ENCODE measurements at places on chromosomes 13 and 19.

DNA sequence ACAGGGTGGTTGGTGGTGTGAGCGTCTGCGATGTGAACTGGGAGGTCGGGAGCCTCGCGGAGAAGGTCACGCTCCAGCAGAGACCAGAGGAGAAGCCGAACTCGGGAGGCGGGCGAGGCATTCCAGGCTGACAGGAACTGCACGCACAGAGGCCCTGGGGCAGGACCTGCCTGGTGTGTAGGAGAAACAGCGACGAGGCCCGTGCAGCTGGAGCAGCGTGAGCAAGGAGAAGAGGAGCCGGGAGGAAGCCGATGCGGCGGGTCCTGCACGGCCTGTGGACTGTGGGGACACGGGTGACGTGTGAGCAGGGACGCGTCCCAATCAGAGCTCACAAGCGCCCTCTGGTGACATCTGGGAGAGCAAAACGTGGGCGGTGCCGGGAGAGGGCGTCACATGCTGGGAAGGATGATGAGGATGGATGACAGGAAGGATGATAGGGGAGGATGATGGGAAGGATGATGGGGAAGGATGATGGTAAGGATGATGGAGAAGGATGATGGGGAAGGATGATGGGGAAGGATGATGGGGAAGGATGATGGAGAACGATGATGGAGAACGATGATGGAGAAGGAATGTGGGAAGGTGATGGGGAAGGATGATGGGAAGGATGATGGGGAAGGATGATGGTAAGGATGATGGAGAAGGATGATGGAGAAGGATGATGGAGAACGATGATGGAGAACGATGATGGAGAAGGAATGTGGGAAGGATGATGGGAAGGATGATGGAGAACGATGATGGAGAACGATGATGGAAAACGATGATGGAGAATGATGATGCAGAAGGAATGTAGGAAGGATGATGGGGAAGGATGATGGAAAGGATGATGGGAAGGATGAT, 16.1 kb upstream of the MADCAM1 start:
- peak; percentile 41 for DNase-seq

- DNase-seq: no peak
These were observed 1.7 kb downstream of the GAPDHS start for GRCh38 chr19:35534803-35535480.

DNA sequence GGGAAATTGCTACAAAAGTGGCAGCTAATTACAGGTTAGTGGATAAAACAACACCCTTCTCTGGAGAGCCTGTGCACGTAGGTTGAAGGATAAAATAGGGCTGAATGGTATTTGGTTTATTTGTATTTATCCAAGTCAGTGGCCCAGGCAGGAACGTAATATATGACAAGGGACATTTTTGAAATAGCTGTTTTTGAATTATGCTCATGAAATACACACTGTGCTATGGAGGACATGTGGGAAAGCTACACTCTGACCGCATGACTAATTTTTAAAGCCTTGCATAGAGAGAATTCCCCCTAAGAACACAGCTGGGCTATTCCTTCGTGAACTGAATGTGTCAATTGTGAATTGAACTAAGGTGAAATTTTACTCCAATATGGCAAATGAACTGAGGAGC, 292.1 kb upstream of the MAB21L1 start:
- no peak for DNase-seq

DNA sequence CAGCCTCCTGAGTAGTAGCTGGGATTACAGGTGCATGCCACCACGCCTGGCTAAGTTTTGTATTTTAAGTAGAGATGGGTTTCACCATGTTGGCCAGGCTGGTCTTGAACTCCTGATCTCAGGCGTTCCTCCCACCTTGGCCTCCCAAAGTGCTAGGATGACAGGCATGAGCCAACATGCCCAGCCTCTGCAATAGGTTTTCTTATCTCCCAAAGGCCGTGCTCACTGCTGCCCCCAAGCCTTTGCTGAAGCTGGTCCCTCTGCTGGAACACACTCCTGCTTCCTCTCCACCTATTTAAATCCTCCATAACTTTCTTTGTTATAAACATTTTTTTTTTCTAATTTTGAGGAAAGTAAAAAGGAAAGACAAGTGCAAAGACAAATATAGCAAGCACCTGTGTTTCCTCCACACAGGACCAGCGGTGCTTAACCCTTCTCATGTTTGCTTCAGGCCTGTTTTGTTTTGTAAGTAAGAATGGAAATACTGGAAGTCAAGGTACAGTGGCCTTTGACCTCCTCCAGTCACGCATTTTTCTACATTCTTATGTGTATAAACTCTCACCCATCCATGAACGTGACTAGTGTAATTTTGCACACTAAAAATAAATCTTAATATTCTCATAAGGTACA, 14.5 kb upstream of the TNFAIP8L1 start:
- no peak for DNase-seq

GRCh38 chr13:33146843-33147611, 130.8 kb downstream of the KL start:
- DNase-seq: no peak

DNA sequence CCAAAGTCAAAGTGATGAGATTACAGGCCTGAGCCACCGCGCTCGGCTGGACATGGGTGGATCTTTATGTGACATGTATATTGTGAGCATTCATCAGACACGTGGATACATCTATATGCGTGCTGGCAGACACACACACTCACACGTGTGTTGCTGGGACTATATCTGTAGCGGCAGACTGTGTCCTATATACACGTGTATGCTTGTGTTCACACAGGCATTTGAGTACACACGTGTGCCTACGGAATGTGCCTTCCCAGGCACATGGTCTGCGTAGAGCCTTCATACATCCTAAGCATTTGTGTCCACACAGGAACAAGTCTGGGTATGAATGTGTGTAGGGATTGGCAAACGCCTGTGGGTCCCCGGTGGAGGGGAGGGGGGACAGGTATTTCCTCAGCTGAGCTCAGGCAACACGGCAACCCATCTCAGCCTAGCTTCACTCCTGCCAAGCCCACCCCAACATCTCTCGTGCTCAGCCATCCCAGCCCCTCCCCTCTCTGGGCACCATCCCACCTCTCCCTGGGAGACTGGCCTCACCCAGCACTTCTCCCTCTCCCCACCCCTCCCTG, 2.6 kb downstream of the UNC13A start:
- no peak for DNase-seq

GRCh38 chr13:75365724-75366173, 116.2 kb downstream of the TBC1D4 start:
- DNase-seq: no peak

GRCh38 chr13:100694722-100695508, 20.3 kb upstream of the TMTC4 start:
- no peak for DNase-seq

DNA sequence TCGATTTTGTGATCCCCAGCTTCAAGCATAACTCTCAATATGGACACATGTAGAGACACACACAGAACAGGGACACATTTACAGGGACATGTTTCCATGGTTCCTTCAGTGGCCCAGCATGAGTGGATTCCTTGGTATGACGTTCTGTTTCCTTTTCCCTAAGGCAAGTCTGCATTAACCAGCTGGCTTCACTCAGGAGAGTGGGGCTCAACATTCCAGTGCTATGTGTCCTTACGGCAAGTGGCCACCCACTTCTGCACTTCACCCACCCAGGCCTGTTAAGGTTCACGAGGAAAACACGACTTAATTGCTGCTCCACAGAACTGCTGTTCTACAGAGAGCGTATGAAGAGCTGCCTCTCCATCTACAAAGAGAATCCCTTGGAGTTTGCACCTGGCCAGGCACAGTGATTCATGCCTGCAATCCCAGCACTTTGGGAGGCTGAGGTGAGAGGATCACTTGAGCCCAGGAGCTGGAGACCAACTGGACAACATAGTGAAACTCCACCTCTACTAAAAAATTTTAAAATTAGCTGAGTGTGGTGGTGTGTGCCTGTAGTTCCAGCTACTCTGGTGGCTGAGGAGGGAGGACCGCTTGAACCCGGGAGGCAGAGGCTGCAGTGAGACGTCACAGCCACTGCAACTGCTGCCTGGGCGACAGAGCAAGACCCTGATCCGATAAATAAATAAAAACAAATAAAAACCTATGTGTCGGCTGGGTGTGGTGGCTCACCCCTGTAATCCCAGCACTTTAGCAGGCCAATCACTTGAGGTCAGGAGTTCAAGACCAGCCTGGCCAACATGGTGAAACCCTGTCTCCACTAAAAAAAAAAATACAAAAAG, 32.5 kb downstream of the BRD4 start:
- DNase-seq: no peak

GRCh38 chr19:29533578-29534544, 8.1 kb downstream of the VSTM2B start:
- no peak for DNase-seq

- no peak for DNase-seq
These were observed 272.0 kb downstream of the LMO7 start for GRCh38 chr13:75908141-75908540.

DNA sequence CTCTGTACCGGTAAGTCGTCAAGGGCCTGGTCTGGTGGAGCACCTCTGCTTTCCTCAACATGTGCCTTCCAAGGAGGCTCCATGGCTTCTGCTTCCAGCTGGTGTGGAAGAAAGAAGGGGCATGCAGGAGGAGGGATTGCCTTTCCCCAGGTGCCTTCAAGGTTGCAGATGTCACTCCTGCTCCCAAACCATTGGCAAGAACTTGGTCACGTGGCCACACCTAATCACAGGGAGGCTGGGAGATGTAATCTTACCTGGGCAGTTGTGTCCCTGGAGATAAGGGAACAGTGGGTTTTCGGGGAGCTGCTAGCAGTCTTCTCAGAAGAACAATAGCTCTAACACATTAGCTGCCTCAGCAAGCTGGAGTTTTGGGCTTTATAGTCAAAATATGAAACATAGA, 9.7 kb upstream of the GPR18 start:
- DNase-seq: no peak

- DNase-seq: no peak
These were observed 8.7 kb downstream of the PROZ start for GRCh38 chr13:113167155-113167554.

DNA sequence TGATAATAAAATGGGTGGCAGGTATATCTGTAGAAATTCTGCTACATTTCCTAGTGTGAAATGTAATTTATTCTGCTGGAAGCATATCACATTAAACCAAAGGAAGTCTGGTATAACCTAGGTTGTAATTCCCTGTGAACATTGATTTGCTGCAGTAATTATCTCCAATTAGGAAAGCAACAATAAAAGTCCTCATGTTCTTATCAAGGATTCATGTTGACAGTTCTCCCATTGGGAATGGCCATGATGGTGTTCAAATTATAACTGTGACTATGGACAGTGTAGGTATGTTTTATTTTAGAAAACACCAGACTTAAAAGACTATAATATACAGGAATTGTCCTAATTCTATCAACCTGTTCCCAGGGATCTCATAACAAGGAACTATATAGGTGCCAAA, 513.5 kb upstream of the MIR17HG start:
- DNase-seq: no peak

- DNase-seq: no peak
These were observed 37.5 kb upstream of the PNMA8B start for GRCh38 chr19:46533078-46533620.

DNA sequence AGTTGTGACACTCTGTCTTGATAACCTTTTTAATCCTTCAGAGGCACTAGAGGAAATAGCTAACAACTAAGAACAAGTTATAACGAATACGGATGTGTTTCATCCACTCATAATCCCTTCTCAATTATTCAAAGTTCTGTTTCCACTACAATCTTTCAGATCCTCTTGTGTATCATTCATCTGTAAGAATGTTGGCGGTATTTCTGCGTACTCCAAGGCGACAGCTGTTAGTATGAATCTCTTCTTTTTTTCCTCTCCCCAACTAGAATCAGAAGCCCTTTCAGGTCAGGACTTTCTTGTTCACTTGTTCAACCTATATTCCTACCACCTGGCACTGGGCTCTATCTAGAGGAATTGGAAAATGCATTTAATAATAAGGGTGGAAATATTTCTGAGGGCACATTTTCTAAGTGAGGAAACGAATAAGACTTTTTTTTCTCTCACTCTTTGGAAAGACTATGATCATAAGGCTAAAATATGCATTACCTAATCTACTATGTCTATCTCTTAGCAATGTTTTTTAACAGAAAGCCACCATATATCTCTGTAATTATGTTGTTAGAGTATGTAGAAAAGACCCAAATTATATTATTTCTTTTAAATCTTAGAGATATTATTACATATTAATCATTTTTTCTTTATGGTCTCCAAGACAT, 492.9 kb downstream of the PCDH20 start:
- DNase-seq: no peak

DNA sequence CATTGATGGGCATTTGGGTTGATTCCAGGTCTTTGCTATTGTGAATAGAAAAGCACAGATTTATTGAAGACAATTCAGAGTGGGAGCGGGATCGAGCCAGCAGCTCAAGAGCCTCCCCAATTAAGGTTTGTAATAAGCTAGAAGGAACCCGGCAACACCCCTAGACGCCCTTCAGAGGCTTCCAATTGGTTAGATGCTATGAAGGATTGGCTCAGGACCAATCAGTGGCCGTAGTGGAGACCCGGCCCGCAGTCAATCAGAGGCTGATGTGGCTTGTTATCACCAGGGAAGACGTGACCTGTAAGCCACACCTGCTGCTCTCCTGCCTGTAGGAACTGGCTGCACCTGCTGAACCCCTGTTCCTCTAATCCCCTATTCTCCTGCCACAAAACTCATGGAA, 14.6 kb downstream of the SIGLEC11 start:
- DNase-seq: no peak

DNA sequence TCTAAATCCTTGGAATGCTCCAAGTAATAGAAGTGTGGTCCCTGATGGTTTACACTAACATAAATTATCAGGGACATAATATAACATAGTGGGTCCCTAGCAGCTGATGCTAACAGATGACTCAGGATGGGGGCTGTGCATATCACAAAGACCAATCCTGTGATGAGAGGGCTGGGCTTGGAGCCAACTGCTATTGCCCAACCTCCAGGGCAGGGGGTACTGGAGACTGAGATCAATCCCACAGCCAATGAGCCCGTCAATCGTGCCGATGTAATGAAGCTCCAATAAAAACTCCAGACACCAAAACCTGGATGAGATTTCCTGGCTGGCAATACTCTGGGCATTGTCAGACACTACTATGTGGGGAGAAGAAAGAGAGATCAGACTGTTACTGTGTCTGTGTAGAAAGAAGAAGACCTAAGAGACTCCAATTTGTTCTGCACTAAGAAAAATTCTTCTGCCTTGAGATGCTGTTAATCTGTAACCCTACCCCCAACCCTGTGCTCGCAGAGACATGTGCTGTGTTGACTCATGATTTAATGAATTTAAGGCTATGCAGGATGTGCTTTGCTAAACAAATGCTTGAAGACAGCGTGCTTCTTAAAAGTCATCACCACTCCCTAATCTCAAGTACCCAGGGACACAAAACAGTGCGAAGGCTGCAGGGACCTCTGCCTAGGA, 33.4 kb downstream of the ABCC4 start:
- no peak for DNase-seq

GRCh38 chr19:47133021-47133471, 2.4 kb downstream of the SAE1 start:
- DNase-seq: no peak

GRCh38 chr13:41458187-41458760, 924 bp downstream of the RGCC start:
- peak; percentile 22 for DNase-seq

GRCh38 chr19:21463449-21464105, 41.8 kb upstream of the ZNF429 start:
- DNase-seq: peak; percentile 34

- DNase-seq: no peak
These were observed 136.6 kb upstream of the USP29 start for GRCh38 chr19:56983171-56983570.

- no peak for DNase-seq
These were observed 25.8 kb downstream of the EPN1 start for GRCh38 chr19:55700813-55701212.

All from activated gamma-delta T cell treated with Interleukin-2 at 50 U/mL for 16 hours (primary cell).